ENCODE measurements at places on chromosomes 1 and 21.

DNA sequence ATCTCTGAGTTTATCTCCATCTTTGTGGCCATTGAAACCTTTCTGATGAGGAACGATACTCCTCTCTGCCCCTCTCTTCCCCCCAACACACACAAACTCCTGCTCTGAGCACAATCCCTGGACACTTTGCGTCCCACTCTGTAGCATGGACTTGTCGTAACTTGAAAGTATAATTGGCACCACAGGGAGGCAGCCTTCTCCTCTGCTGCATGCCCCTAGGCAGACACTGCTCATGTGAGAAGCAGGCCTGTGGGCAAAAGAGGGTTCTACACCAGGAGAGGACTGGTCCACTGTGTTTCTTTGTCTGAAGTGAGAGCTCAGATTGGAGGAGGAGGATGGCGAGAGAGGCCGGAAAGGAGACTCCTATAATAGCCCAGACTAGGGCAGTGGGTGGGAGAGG is 3.8 kb upstream of the PARS2 start:
- DNase-seq: no peak

DNA sequence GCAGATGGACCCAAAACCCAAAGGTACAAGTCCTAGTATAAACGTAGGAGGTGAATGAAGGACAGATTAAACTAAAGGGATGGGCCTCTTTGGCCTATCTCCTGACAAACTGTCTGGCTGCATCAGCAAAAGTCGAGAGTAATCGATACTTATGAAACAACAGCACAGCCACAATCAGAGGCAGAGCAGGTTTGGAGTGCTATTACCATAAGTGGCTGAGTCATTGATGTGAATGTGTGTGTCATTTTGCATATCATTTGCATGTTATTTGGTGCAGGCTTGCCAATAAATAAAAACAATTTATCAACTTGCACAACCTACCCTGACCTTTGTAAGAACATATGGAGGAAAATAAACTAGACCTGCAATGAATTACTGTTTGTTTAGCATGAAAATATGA is 283.1 kb downstream of the NUF2 start:
- DNase-seq: no peak

- DNase-seq: no peak
Observed at GRCh38 chr1:217141711-217142110, 418.5 kb upstream of the ESRRG start.

GRCh38 chr1:229229721-229230139 is 41.2 kb upstream of the RAB4A start:
- no peak for DNase-seq

GRCh38 chr1:176826265-176826664 is 338.2 kb downstream of the ASTN1 start:
- no peak for DNase-seq

GRCh38 chr1:2642560-2643413 is 10.0 kb upstream of the MMEL1 start:
- peak; percentile 97 for DNase-seq

GRCh38 chr1:224450561-224451350 is 16.2 kb upstream of the WDR26 start:
- no peak for DNase-seq

GRCh38 chr1:15184436-15185241 is 31.1 kb downstream of the TMEM51 start:
- DNase-seq: no peak

DNA sequence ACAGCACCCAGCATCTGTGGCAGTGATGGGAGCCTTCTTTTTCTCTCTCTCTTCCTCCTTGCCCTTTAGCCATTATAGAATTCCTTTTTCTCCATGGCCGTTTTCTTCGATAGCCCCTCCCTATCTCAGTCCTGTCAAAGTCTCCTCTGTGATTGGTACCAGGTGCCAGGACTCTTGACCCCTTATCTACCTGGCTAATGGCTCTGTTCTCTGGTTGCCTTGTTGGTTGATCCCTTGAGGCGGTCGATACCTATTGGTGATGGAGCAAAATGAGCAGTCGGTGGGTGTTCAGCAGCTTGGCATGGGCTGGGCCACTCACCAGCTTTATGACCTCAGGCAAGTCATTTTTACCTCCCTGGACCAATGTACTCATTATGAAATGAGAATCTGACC is 2.0 kb downstream of the ATF3 start:
- no peak for DNase-seq

DNA sequence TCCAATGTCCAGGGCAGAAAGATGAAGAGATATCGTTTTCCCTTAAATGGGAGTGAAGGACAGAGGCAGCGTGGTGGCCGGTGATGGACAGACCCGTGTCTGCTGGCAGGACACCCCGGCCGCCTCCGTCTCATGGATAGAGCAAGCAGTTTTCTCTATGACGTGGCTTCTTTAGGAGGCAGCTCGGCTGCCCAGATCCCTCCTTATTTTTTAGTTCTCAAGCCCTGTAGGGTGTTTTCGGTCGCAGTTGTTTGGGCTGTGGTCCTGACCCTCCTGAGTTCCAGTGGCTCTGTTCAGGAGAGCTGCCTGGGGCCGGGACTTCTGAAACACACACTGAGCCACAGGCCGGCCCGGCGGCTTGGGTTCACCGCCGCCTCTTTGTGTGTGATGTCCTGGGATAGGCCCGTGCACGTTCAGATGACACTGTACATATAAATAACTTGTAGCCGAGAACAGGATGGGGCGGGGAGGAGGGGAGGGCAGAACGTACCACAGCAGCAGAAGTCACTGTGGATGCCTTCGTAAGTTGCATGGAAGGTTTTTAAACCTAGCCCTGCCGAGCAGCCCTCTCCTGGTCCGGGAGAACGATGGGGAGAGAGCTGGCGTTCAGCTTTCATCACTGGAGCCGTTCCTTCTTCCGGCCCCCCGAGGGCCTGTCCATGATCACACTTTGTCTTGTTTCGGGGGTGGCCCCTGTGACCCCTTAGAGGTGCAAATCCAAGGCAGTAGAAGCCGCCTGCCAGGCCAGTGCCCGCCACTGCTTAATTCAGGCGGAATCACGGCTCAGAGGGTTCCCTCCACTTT is 65.2 kb downstream of the SIK1 start:
- DNase-seq: peak; percentile 50

- no peak for DNase-seq
Observed at GRCh38 chr1:45979074-45979777, 153.2 kb downstream of the PIK3R3 start.

DNA sequence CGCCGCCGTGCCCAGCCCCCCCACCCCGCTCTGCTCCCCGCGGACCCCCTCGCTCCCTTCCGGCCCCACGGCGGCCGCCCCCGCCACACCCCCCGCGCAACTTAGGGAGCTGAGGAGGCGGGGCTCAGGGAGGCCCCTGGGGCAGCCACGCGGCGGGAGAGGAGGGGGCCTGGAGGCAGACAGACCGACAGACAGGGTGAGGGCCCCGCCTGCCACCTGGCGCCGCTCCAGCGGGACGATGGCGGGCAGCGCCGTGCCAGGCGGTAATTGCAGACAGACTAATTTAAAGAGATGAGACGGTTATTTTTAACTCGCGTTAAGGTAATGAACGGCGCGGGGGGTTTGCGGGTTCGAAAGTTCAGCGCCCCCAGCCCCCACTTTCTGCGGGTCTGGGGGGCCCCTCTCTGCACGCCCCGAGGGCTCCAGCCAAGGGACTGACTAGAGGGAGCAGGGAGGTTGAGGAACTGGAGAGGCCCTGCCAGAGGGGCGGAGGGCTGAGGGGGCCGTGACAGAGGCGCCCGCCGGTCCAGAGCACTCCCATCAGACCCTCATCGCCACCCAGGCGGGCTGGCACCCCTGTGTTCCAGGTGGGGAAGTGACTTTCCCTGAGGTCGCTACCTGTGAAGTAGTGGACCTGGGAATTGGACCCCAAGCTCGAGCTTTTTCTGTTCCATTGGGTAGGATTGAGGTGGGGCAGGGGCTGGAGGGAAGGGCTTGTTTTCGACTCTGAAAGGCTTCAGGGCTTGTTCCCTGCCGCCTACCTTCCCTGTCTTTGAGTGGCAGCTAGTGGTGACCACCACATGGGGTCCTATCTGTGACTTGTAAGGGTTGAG is 5.4 kb downstream of the FOXO6 start:
- DNase-seq: peak; percentile 48

DNA sequence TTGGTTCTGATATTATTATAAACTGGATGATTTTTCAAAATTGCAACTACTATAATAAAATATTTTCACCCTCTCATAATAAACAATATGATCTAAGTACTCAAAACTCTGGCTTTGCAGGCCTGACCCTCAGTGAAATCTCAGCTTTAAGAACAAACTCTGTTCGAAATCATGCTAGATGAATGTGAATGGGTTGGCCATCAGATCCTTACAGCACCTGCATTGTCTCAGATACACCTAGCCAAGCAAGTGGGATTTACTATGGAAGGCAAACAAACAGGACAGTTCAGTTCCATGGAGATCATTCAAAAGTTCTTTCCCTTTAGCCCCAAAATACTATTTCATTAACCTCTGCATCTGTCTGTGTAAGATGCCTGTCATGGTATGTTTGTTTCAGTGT is 44.8 kb downstream of the STYXL2 start:
- no peak for DNase-seq

- no peak for DNase-seq
Observed at GRCh38 chr21:31445137-31445536, 101.1 kb upstream of the TIAM1 start.

DNA sequence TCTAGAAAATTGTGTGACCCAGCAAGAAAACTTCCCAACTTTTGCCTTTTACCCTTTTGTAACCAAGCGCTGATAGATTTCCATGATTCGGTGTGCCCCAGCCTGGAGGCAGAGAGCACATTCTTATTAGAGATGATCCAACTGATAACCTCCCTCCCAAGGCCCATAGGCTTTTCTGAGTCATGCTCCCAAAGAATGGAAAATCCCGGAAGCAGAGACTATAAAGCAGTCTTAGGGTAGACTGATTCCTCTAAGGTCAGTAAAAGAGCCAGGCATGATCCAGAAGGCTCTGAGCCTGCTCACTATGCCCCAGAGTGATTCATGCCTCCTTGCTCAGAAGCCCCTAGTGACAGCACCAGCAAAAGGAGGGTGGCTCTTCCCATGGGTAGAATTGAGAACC is 4.3 kb downstream of the CAMK1G start:
- no peak for DNase-seq

DNA sequence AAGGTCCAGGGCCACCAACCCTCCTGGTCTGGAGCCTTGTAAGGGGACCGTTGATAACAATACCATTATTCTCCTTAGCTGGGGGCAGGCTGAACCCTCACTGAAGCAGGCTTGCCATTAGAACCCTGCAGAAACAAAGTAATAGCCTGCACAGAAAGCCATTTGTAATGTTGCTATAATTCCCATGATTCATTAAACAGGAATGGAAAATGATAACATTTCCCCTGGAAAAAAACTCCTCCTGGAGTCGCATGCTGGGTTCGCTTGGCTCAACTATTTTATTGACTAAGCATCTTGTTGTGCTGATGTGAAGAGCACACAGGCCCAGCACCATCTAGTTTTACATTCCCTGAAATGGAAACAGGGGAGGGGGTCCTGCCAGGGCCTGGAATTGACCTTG is 155.6 kb upstream of the CSF3R start:
- DNase-seq: no peak

- DNase-seq: no peak
Observed at GRCh38 chr1:179550746-179551682, 24.7 kb downstream of the NPHS2 start.

DNA sequence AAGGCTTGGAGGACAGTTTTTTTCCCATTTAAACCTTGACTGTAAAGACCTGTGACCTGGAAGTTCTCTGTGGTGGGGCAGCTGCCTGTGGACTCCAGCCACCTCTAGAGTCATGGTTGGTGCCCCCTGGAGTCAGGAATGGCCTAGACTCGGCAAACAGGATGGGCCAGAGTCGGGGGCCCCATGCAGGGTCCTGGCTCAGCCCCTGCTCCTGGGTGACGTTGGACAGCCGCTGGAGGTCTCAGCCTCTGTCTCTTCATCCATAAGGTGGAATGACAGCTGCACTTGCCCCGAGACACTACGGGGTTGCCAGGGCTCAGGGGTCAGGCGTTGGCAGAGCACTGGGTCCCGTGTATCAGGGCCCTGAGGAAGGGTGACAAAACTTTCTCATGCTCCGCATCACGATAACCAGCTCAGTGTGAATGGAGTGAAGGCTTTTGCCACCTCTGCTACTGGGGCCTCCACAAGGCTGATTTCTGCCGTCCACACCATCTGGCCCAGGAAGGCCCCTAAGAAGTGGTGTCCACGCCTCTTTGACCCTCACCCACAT is 58.5 kb upstream of the TTC34 start:
- DNase-seq: no peak

DNA sequence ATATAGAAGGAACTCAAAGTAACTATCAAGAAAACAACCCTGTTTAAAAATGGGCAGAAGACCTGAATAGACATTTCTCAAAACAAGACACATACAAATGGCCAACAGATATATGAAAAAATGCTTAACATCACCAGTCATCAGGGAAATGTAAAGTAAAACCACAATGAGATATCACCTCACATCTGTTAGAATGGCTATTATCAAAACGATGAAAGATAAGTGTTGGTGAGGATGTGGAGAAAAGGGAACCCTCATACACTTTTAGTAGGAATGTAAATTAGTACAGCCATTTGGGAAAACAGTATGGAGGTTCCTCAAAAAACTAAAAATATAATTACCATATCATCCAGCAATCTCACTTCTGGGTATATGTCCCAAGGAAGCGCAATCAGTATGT is 3.0 kb downstream of the CTSS start:
- no peak for DNase-seq

DNA sequence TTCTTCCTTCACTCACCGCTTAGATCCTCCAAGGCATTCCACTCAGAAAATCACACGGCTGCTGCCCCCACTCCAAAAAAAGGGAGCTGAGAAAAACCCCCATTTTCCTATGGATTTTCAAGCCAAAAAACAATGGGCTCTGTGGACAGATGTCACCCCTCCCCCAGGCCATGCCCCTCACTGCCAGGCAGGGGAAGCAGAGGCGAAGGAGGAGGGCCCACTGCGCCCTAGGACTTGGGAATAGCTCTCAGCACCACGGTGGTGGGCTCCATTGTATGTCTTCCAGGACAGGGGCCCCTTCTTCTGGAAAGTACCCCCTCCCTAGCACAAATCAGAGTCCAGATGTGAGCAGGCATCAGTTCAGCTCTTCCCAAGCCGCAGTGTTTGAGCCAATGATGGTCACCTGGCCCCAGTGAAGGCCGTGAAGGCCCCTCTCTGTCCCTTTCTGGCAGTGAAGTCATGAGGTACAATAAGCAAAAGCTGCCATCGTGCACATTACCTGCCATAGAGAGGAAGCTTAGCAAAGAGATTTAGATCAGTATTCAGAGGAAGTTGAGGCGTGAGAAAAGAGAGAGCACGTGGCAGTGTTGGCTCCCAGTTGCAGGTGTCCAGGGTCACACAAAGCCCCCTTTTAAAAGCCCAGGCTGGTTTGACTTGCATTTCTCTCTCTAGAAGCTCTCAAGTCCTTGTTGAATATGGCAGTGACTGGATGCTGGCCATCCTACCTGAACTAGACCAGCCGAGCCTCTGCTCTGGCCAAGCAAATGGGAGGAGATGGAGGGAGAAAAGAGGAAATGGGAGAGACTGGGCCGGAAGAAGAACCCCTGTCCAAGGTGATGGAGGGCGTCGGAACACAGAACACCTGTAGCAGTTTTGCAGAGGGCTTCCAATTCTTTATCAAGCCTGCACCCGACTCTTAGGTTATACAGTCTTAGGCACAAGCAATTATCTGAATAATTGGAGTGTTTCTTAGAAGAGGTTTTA is 149.0 kb downstream of the TOMM20 start:
- no peak for DNase-seq

- DNase-seq: no peak
Observed at GRCh38 chr1:29689372-29690030, 453.2 kb downstream of the PTPRU start.

- DNase-seq: no peak
Observed at GRCh38 chr1:247496581-247497285, 38.8 kb upstream of the OR2B11 start.

- DNase-seq: no peak
Observed at GRCh38 chr1:244941121-244941520, 76.8 kb upstream of the HNRNPU start.

All from stimulated activated CD4-positive, alpha-beta T cell treated with anti-CD3 and anti-CD28 coated beads, Interleukin-15, amount 100 ng/mL, for 24 hours (primary cell).